ENCODE measurements at places on chromosomes 2 and 18.

- peak; percentile 56 for DNase-seq
These were observed 96.0 kb downstream of the ZNF516 start for GRCh38 chr18:76398896-76399612.

DNA sequence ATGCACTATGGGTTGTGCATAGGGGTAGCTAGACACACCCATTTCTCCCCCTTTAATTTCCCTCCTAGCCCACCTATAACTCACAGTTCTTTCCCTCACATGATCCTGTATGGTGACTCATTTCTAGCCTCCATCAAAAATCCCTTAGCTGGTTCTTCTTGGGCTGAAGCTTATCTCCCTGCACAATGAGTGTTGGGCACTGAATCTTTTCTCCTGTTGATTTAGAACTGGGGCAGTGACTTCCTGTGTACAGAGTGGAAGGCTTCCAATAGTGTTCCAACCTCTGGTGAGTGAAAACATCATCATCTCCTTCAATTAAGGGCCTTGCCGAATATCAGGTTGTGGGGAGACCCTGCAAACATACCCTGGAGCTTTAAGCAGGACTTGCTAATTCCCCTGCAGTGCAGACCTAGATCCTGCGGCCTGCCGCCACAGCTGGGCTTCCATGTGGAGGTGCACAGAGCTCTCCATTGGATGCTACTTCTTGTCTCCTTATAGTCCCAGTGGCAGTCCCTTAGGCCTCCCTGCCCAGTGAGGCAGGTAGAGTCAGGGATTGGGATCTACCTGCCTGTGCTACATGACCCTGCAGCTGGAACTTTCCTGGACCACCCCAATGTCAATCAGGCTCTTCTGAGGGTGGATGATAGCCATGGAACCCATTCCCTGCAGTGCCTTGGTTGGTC is 121.8 kb downstream of the PLB1 start:
- DNase-seq = no peak

GRCh38 chr18:6741232-6741663 is 11.7 kb downstream of the ARHGAP28 start:
- DNase-seq = peak; percentile 44

GRCh38 chr2:126802774-126803433 is 95.8 kb upstream of the TEX51 start:
- no peak for DNase-seq

DNA sequence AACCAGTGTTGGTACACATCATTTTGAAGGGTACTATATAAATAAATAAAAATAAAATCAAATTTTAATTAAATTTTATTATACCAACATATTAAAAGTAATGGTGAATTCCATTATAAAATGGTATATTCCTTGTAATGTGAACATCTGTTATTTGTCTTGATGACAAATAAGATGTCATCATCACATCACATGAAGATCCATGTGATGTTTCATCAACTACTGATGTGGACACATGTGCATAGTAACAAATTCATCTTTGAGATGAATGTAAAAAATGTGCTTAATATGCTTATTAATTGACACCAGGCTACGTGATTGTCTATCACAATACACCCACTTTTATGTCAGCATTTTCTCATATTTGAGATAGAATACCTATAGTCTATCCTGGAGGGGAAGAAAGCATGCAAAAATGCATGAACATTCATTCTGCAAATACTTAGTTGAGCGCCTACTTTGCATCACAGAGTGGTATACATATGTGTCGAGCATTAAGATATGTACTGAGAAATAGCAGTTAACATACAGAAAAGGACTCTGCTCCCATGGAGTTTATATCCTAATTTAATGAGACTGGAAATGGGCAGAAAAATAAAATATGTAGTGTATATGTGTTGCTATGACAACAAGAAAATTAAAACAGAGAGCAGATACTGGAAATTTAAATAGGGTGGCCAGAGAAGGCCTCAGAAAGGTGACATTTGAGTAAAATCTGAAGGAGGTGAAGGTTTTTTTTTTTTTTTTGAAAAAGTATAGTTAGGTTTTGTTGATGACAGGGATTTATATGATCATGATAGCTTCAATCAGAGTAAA is 281.1 kb downstream of the ARHGAP15 start:
- no peak for DNase-seq

- DNase-seq = no peak
These were observed 129.3 kb upstream of the STON1 start for GRCh38 chr2:48400553-48401164.

DNA sequence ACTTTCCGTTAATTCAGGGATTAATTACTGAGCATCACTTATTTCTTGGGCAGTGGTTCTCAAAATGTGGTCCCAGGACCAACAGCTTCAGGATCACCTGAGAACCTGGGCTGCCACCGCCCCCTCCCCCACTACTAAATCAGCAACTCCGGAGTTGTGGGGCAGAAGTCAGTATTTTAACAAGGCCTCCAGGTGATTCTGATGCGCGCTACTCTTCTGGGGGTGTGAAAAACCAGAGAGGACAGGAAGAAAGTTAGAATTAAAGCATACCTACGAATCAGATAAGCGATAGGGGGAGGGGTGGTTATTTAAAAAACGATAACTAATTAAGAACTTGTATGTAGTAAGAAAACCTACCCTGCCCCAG is 319 bp downstream of the ZSCAN30 start:
- no peak for DNase-seq

DNA sequence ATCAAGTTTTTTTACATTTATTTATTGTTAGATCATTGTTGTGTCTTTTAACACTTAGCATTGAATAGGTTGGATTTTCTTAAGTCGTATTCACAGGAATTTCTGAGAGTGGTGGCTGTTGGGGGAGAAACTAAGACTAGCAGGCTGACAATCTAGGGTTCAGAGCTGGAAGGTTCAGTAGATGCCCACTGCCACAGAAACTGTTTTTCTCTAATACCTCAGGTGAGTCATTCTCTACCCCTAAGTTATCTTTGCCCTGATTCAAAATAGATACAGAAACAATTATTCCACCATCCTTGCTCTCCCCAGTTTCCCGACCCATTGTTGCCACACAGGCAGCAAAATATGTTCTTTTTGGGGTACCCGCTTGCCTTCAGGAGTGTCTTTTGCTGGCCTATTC is 870.8 kb upstream of the ID2 start:
- DNase-seq = no peak

DNA sequence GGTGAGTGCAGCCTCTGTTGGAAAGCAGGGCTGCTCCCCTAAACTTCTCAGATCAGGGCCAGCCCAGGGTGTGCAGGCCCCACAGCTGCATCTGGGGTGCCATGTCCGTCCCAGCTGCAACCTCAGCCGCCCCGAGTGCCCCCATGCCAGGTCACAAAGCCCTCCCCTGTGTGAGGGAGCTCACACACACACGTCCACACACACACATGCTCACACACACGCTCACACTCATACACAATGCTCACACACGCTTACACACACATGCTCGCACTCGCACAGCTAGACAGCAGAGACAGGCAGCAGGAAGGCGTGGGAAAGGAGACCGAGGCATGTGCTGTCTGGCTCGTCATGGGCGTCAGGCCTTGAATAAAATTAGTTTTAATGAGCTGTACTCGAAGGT is 55.4 kb downstream of the ADI1 start:
- no peak for DNase-seq

GRCh38 chr2:113283704-113284284 is 5.1 kb upstream of the PAX8 start:
- DNase-seq = peak; percentile 80

DNA sequence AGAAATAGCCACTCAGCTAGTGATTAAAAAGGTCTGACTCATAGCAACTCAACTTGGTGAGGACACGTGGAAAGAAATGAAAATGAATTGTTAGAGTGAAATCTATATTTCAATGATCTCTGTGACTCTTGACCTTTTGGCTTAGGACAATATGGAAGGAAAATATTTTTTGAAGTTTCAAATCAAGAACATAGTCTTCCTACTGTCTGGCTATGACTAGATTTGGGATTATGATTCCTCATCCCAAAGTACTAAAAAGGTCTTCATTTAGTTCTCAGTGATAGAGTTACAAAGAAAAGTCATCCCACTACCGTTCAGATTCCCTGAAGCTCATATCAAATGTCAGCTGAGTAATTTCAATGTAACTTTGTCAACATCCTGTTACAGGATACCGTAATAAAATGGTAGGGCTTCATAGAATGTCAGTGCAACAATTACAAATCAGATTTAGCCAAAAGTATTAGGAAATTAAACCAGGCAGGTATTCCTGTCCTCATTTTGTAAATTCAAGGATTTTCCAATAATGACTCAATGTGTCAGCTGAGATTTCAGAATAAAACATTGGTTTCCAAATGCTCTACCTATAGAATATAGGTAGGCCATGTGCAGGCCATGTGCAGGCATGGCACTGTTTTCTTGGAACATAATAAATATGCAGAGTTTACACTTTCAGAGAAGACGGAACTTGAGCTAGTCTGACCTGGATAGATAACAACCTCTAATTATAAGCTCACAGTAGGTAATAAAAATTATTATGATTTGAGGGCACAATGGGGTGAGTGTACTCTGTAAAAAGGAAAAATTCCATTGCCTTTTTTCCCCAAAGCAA is 36.0 kb downstream of the ANKRD29 start:
- DNase-seq = no peak

DNA sequence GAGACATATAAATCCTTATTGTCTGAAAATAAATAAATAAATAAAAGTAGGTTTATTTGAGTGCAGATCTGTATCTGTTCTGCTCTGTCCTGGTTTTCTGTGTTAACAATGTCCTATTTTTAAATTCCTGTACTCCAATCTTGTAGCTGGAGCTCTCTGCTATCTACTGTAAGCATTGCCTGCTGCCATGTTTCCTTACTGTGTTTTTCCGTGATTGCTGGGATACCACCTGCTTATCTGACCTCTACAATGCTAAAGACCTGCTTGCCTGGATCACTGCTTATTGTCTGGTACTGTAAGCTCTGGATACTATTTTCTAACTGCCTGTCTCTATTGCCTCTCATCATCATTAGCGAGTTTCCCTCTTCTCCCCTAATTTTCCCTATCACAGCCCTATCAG is 11.6 kb downstream of the PTPN4 start:
- DNase-seq = no peak

GRCh38 chr2:95359031-95359430 is 43.5 kb upstream of the FAHD2A start:
- no peak for DNase-seq

DNA sequence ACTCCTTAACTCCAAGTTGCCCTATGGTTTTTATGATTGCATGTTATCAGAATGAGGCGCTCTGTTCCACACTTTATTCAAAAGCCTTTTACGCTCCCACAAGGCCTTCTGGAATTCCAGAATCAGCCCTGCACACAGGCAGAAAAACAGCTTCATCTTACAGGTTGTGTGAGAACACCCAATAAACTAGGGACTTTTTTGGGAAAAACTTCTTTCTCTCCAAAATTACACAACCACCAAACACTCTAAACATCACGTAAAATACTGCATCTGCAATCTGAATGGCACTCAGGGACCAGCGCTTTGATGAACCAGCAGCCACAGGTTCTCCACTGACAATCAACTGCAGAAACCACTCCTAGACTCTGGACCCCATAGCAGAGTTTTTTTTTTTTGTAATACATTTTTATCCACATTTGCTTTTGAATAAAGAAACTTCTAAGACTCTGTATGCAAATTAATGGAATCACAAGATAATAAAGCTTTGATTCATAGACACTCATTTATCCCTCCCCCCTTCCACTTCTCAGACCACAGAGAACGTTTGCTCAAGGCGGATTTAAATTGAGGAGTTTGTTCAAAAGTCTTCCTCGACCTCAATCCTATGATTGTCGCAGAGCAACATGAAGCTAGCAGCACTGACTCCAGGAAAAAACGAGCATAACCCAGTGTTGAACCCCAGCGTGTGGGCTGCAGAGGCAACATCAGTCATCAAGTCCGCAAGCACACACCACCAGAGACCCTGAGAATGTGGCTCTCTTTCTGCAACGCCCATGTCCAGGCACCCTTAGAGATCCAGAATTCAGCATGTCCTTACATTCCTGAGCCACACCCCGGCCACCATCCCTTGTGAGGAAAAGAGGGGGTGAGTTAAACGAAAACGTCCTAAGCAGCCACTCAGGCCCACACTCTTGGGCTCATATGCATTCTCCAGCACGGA is 116.5 kb downstream of the MBP start:
- no peak for DNase-seq

- no peak for DNase-seq
These were observed 481 bp downstream of the TMEM177 start for GRCh38 chr2:119679526-119679837.

DNA sequence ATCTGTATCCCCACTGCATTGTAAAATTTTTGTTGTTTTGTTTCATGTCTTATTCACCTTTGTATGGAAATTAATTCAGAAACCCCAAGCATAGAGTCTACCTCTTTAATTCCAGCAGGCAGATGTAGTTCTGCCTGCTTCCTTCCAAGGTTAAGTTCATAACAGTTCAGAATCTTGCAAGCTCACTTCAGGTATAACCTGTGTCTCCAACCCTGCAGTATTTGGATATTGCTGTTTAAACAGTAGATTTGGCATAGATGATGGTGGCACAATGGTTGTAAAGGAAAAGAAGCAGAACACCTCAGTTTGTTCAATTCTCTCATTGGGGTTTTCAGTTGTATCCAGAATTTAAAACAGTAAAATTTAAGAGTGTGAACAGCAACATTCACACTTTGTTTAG is 21.2 kb downstream of the SULT1C2 start:
- no peak for DNase-seq

- no peak for DNase-seq
These were observed 141.4 kb downstream of the SMAD7 start for GRCh38 chr18:48809365-48809764.

GRCh38 chr2:144596073-144596871 is 76.4 kb upstream of the ZEB2 start:
- DNase-seq = peak; percentile 9

DNA sequence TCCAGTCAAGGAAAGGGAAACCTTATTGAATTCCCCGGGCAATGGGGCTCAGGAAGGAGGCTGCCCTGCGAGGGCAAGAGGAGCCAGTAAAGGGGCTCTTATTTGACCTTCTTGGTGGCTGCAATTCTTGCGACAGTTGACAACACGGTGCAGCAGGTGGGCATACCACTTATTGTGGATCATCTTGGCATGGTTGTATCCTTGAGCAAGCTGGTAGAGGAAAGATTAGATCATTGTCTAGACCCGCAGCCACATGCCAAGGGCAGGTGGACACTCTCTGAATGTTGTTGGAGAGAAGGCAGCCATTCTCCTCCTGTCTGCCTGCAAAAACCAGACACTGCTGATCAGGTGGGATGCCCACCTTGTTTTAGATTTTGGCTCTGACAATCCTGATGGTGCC is 170.2 kb upstream of the CHST9 start:
- no peak for DNase-seq

GRCh38 chr2:70638561-70638960 is 84.9 kb upstream of the TGFA start:
- DNase-seq = no peak

GRCh38 chr2:9984217-9984739 is 32.8 kb downstream of the GRHL1 start:
- peak; percentile 44 for DNase-seq

GRCh38 chr2:88038263-88039105 is 17.1 kb downstream of the KRCC1 start:
- DNase-seq = peak; percentile 23

GRCh38 chr2:145530653-145531052 is 1010.7 kb upstream of the ZEB2 start:
- DNase-seq = no peak

- no peak for DNase-seq
These were observed 105.4 kb upstream of the SPRED2 start for GRCh38 chr2:65537651-65538385.

- DNase-seq = peak; percentile 76
These were observed 13.7 kb downstream of the HS6ST1 start for GRCh38 chr2:128304715-128305554.

GRCh38 chr2:236254001-236254400 is 10.2 kb downstream of the ASB18 start:
- no peak for DNase-seq

GRCh38 chr18:34297287-34297686 is 72.6 kb upstream of the NOL4 start:
- no peak for DNase-seq

- DNase-seq = peak; percentile 67
These were observed 864 bp downstream of the KLHL29 start for GRCh38 chr2:23385748-23386338.

Data from H54 (cell line).